ENCODE measurements at places on chromosomes 5 and 9.

DNA sequence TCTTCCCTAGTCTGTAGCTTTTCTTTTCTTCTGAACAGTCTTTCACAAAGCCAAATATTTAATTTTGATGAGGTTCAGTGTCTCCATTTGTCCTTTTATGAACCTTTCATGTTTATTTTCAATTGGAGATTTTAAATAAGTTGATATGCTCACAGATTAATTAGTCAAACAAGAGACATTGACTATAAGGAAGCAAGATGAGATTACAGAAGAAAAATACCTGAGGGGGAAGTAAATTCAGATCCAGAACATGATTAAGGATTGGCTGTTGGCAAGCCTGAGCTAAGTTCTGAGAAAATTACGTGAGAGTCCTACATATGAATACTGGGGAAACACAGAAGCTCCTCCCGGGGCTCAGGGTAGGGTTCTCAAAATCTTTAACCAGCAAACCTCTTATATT, 1039.8 kb upstream of the SEMA6A start:
- DNase-seq = no peak

- no peak for DNase-seq
These were observed 182.7 kb downstream of the NR3C1 start for GRCh38 chr5:143220748-143221251.

- DNase-seq = no peak
These were observed 71.4 kb upstream of the FBXW11 start for GRCh38 chr5:172077664-172078425.

GRCh38 chr5:68330574-68330973, 115.0 kb downstream of the PIK3R1 start:
- no peak for DNase-seq

DNA sequence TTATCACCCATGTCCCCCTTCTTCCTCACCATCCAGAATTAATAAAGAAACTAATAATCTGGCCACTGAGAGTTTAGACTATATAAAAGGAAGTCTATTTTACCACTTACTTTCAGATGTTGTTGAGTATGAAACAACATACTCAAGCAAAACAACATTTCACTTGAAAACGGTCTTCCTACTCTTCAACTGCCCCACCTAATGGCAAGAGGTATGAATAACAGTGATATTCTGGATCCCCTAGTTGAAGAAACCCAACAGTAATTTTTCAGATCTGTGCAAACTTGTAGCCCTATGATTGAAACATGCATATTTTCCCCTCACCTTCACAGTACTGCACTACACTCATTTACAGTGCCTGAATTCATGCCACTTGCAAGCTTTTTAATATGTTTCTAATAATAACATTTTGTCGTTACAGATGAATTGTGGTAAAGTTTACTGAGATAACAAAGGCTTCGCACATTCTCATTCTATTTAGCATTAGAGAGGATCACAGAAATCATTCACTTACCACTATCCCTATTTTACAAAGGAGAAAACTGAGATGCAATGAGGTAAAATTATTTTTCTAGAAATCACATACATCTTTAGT, 267.9 kb upstream of the PDE4D start:
- no peak for DNase-seq

GRCh38 chr5:36452424-36453006, 150.8 kb upstream of the RANBP3L start:
- DNase-seq = no peak

DNA sequence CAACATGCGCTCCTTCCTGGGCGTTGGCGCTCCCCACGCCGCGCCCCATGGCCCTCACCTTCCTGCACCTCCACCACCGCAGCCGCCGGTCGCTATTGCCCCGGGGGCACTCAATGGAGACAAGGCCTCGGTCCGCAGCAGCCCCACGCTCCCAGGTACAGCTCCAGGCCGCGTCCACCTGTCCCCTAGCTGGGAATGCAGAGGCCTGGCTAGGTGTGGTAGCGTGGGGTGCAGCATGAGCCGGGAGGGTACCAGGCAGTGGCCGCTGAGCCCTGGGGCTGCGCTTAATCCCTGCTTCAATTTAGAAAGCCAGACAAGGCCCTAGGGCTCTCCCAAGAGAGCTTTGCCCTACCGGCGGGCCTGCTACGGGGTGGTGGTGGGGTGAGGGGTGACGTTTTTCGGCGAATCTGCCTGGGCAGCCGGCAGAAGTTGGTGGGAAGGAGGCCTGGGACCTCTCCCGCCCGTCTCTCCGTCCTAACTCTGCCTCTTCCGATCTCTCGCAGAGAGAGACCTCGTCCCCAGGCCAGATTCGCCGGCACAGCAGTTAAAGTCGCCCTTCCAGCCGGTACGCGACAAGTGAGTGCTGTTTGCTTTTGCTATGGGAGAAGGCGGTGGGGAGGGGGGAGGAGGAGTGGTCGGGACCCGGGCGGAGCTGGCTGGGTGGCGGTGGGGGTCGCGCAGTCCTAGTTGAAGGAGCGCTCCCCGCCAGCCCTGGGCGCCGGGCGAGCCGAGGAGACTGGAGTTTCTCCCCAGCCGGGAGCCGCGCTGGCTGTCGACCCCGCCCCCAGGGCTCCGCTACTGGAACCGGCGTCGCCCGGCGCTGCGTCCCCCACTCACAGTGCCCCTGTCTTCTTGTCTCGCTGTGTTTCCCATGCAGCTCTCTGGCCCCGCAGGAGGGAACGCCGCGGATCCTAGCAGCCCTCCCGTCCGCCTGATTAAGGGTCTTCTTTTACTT, 4.8 kb downstream of the IRX1 start:
- DNase-seq = no peak

GRCh38 chr5:129904667-129905472, 605 bp downstream of the CHSY3 start:
- no peak for DNase-seq

DNA sequence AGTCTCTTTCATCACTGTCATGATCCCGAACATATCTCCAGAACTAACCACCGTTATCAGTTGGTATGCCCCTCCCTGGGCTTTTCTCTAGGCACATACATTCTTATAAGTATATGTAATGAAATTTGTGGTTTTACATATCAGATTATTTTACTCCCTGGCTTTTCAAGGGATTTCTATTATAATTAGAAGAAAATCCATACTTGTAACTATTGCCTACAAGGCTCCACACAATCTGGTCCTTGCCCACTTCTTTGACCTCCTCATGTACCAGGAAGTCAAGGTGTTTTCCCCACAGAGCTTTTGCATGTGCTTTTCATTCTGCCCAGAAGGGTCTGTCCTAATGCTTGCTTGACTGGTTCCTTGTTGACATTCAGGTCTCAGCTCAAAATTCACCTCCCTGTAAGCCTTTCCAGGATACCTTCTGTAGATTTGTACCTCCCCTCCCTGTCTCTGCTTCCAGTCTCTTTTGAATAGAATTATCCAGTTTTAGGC, 33.6 kb upstream of the HSD17B4 start:
- no peak for DNase-seq

- no peak for DNase-seq
These were observed 70.2 kb upstream of the LPCAT1 start for GRCh38 chr5:1593903-1594356.

DNA sequence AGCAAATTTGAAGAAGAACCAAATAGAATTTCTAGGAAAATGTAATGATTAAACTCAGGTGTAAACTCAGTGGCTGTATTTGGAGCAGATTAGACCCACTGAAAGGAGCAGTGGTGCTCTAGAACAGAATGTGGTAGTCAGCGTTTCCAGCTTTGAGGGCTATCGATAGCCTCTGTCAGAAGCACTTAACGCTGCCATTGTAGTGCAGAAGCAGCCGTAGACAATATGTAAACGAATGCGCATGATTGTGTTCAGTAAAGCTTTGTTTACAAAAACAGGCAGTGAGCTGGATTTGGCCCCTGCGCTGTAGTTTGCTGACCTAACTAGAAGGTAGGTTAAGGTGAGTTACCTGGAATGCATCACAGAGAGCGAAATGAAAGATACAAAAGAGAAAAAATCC, 72.0 kb downstream of the FAM78A start:
- DNase-seq = no peak

- no peak for DNase-seq
These were observed 25.9 kb downstream of the NDFIP1 start for GRCh38 chr5:142134331-142135010.

GRCh38 chr9:81182431-81182830, 506.9 kb downstream of the TLE1 start:
- DNase-seq = no peak

DNA sequence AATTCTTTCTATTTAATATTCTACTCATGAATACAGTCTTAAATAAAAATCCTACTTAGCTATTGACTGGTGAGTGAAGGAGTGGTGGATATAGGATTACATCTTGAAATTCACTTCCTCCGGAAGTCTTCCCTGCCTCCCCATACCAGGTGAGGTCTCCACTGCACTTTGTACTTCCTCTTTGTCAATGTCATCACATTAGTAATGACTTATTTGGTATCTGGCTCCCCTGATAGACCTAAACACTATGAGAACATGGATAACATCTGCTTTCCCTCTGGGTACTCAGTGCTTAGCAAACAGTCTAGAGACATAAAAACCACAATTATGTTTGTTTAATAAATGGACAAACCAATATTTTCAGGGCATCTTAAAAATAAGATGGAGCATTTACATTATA, 532.1 kb downstream of the PDE4D start:
- DNase-seq = no peak

- DNase-seq = no peak
These were observed 2.5 kb upstream of the RNF38 start for GRCh38 chr9:36402536-36402935.

GRCh38 chr5:176810687-176811501, 535 bp downstream of the UNC5A start:
- no peak for DNase-seq

- DNase-seq = no peak
These were observed 579.3 kb upstream of the RGMB start for GRCh38 chr5:98193921-98194760.

DNA sequence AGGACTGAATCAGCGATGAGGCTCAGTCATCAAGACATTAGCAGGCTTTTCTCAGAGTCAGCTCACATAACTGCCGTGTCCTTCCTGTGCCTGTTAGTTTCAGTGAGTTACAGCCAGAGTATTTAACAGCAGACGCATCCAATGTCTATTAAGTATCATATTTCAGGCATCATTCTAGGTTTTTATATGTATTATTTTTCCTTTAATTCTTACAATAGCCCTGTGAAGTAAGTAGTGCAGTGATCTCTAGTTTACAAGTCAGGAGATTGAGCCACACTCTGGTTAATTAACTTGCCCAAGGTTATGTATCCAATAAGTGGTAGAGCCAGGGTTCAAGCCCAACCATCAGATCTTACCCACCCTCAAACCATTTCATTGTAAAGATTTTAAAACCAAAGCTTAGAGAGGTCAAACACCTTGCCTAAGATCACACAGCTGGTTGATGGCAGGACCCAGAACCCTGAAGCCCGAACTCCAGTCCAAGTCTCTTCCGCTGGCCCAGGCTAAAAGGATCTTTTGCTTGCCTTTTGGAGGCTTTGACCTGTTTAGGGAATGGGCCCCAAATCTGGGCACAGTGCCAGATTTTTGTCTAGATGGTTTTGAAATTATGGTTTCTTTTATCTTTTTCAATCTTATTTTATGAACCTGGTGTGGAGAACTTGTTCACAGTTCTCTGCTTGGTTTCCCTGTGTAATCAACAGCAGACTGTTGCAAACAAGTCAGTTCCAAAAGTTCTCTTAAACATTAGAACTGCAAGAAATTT, 261.2 kb upstream of the CLINT1 start:
- no peak for DNase-seq

DNA sequence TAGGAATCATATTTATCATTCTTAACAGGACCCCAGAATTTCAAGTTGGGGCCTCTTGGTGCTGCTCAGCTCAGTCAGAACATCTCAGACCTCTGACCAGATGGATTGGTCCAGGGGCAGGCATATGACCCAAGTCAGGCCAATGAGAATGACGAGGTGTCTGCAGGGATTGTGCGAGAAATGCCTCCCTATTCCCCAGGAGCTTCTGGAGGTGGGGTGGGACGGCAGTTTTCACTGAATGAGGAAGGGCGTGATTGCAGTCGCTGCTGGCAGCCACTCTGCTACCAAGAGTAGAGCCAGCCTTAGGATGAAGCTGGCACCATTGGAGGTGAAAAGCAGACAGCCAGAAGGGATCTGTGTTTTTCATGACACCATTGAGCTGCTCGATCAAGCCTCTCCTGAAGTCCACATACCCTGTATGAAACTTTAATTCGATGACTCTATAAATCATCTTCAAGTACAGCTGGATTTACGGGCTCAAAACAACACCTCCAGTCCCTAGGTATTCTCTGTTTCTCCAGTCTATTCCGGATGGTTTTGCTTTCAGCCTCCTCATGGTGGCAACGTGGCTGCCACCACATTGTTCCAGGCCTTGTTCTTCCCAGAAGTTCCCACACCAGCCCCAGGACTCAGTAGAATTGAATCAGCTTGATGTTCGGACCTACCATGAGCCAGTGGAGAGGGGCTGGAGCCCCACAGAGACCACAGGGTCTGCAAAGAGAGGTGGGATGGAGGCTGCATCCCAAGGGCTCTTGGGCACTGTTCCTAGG, 70.2 kb upstream of the ADAMTS2 start:
- DNase-seq = no peak

DNA sequence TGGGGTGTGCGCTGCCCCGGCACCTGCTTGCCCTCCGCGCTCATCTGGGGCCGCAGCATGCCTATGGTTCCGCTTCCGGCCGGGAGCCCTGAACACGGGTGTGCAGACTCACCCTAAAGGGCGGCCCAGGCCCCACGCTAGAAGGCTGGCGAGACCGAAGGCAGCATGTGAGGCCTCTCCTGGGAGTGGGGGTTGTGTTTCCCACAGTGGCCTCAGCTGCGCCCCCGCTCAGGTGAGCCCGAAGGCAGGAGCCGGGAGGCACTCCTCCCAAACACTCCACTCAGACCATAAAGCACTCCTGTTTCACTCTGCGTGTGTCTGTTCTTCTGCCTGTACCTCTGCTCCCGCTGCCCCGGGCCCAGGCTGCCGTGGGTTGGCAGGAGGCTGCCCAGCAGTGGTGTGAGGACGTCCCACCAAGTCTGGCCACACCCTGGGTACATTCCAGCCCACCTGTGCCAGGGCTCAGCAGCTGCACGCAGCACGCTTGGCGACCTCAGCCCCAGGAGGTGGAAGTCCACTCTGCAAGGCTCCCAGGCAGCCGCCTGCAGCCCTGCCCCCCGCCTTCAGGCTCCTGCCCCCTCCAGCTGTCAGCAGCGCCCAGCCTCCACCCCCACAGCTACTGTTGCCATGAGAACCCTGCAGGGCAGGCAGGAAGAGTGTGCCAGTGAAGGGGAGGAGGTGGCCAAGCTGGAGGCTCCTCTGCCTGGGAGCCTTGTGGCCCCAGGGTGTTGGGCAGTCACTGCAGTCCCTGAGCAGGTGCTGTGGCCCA, 1.2 kb upstream of the AJM1 start:
- DNase-seq = no peak

DNA sequence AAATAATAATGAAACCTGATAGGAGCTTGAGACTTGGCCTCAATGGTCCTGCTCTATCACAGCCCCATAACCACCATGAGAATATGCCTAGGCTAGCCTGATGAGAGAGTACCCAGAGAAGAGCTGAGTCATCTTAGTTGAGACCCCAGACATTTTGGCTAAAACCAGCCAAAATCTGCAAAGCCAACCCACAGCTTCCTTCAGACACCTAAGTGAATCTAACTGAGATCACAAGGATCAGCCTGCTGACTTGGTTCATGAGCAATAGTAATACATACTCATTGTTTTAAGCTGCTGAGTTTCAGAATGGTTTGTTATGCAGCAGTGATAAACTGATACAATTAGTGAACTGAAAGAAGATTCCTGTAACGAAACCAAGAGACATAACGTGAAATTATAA, 473.7 kb upstream of the PTGER4 start:
- DNase-seq = no peak
